ENCODE measurements at places on chromosomes 3 and 15. TPM values are rescaled to one million over a fixed set of nuclear protein-coding genes. Genes with fewer than 3 reads are reported as not detected.

DNA sequence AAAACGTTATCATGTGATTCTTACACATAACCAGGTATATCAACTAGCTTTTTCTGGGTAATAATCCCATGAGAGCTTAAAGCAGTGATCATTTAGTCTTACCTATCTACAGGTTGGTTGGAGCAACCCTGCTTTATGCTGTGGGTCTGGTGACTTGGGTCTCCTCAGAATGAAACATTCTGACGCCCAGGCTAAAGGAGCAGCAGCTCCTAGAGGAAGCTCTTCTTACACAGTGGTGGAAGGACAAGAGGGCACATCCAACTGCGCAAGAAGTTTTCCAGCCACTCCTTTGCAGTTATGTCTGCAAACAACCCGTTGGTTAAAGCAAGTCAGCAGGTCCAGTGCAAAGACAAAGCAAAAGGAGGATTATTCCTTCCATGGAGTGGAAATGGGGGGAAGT lies 377.5 kb downstream of the EDEM1 start:
- H3K4me3 ChIP-seq = no peak overlapping the region
- no peak overlapping the region for H3K27ac ChIP-seq
- no peak for DNase-seq
- no peaks in the 10 kb centered on the region for H3K4me1 ChIP-seq

- H3K36me3 ChIP-seq = no peaks in the 10 kb centered on the region
- H3K27ac ChIP-seq = peak overlapping the region; percentile 80
- H3K4me1 ChIP-seq = peaks cover 29% of the 10 kb centered on the region
- no peaks in the 10 kb centered on the region for H3K27me3 ChIP-seq
- no peak for DNase-seq
These were observed 213.1 kb downstream of the RPLP1 start for GRCh38 chr15:69665641-69666111.

DNA sequence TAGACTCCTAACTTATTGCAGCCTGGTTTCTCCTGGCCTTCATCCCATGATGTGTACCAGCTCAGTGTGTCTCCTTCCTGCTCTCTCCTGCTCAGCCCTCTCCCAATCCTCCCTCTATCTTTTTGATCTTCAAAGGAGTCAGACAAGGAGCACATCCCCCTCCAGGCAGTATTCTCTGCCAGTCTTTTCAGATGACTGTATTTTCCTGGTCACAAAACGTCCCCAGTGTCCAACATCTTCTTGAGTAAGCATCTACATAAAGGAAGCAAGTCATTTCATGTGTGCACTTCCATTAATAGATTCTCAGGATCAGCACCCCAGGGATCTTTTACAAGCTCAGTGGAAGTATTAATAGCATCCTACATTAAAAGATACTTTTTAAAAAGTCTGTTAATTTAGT lies 148.9 kb upstream of the THBS1 start:
- peaks cover 38% of the 10 kb centered on the region for H3K27me3 ChIP-seq
- no peak overlapping the region for H3K4me3 ChIP-seq
- H3K36me3 ChIP-seq = no peaks in the 10 kb centered on the region
- DNase-seq = no peak
- peaks cover 31% of the 10 kb centered on the region for H3K4me1 ChIP-seq

- H3K27ac ChIP-seq = no peak overlapping the region
- H3K27me3 ChIP-seq = no peaks in the 10 kb centered on the region
- H3K4me1 ChIP-seq = no peaks in the 10 kb centered on the region
- H3K36me3 ChIP-seq = no peaks in the 10 kb centered on the region
- H3K4me3 ChIP-seq = no peak overlapping the region
- DNase-seq = no peak
These were observed 10.5 kb upstream of the IP6K2 start for GRCh38 chr3:48727511-48727910.

GRCh38 chr3:50610992-50611463 lies 546 bp downstream of the CISH start:
- peak overlapping the region; percentile 100 for H3K27ac ChIP-seq
- peaks cover 36% of the 10 kb centered on the region for H3K4me1 ChIP-seq
- DNase-seq = no peak
- H3K4me3 ChIP-seq = peak overlapping the region; percentile 96

DNA sequence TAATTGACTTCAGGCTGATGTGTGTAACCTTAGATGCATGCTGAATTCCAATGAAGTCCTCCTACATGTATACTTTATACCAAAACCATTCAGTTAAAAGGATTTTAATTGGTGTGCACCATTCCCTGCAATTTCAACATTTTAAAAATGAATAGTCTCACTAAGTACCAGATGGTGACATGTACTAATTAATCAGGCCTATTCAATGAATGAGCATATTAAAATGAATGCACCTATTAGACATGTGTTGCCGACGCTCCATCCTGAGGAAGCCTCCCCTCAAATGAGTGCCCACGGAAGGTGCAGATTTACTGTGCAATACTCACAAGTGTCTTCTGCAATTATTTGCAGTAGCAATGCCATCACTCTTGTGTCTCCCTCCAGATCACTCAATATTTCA lies 124.7 kb upstream of the TSPAN3 start:
- no peaks in the 10 kb centered on the region for H3K4me1 ChIP-seq
- no peak overlapping the region for H3K27ac ChIP-seq
- peaks cover 14% of the 10 kb centered on the region for H3K36me3 ChIP-seq
- H3K4me3 ChIP-seq = no peak overlapping the region
- H3K27me3 ChIP-seq = no peaks in the 10 kb centered on the region

GRCh38 chr3:111589303-111590142 lies 5.6 kb downstream of the ZBED2 start:
- no peak for DNase-seq
- peaks cover 58% of the 10 kb centered on the region for H3K4me1 ChIP-seq
- H3K4me3 ChIP-seq = peak overlapping the region; percentile 93
- peaks cover 85% of the 10 kb centered on the region for H3K36me3 ChIP-seq
- peak overlapping the region; percentile 69 for H3K27ac ChIP-seq

GRCh38 chr15:94526071-94526689 lies 294.8 kb downstream of the MCTP2 start:
- H3K4me3 ChIP-seq = no peak overlapping the region
- no peaks in the 10 kb centered on the region for H3K4me1 ChIP-seq
- H3K27ac ChIP-seq = no peak overlapping the region
- DNase-seq = no peak

DNA sequence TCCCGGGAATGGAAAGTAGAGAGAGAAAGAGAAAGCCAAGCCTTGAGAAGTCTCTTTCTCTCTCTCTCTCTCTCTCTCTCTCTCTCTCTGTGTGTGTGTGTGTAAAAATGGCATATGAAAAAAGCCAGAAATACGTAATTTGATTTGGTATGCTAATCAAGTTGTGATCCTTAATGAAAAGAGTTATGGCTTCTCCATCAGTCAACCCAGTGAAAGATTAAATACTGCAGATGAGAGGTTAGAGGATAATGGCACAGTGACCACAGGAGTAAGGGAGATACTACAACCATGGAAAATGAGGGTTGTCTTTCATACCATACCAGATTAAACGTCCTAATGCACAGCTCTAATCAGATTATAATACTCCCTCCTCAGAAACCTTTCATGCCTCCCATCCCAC lies 193.5 kb upstream of the SOX2 start:
- H3K27ac ChIP-seq = no peak overlapping the region
- H3K27me3 ChIP-seq = no peaks in the 10 kb centered on the region
- no peak for DNase-seq
- no peak overlapping the region for H3K4me3 ChIP-seq
- no peaks in the 10 kb centered on the region for H3K4me1 ChIP-seq
- H3K36me3 ChIP-seq = no peaks in the 10 kb centered on the region

DNA sequence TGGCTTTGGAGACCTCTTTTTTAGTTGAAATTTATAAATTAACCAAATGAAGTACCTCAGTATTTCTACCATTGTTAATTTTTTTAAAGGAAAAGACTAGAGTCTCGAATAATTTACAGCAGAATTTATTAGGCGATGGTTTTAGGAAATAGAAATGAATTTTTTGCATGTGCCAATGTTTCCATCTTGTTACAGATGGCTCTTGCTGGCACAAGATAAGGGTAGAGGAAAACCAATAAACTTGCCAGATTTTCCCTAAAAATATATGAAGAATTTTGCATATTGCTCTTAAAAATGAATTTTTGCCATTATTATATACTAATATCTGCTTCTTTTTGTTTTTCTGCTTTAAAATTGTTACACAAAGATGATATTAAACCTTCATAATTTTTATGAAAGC lies 380.7 kb downstream of the NLGN1 start:
- DNase-seq = no peak
- H3K36me3 ChIP-seq = no peaks in the 10 kb centered on the region
- H3K4me3 ChIP-seq = no peak overlapping the region

DNA sequence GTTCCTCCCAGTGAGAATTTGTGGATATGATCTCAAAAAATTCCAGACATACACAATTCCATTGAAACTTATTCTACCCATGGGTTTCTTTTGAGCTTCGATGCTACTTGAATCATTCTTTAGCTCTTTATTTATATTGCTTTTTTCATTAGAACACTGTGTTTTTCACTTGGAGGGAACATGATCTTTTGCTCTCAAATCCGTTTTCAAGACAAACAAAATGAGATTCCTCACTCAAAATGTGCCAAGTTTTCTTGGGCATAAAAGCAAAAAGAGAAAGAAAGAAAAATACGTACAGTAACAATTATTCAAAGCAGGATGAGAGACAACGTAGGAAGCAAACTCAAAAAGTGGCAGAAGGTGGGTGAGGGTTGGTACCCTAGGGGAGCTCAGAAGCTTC lies 118.8 kb upstream of the PDZRN3 start:
- H3K4me1 ChIP-seq = no peaks in the 10 kb centered on the region
- H3K27ac ChIP-seq = no peak overlapping the region
- H3K36me3 ChIP-seq = no peaks in the 10 kb centered on the region
- no peak overlapping the region for H3K4me3 ChIP-seq
- no peaks in the 10 kb centered on the region for H3K27me3 ChIP-seq

- H3K36me3 ChIP-seq = no peaks in the 10 kb centered on the region
- no peak overlapping the region for H3K4me3 ChIP-seq
- DNase-seq = no peak
- peaks cover 19% of the 10 kb centered on the region for H3K4me1 ChIP-seq
- no peak overlapping the region for H3K27ac ChIP-seq
- H3K27me3 ChIP-seq = peaks cover 28% of the 10 kb centered on the region
These were observed 18.5 kb downstream of the PAQR9 start for GRCh38 chr3:142945023-142945422.

DNA sequence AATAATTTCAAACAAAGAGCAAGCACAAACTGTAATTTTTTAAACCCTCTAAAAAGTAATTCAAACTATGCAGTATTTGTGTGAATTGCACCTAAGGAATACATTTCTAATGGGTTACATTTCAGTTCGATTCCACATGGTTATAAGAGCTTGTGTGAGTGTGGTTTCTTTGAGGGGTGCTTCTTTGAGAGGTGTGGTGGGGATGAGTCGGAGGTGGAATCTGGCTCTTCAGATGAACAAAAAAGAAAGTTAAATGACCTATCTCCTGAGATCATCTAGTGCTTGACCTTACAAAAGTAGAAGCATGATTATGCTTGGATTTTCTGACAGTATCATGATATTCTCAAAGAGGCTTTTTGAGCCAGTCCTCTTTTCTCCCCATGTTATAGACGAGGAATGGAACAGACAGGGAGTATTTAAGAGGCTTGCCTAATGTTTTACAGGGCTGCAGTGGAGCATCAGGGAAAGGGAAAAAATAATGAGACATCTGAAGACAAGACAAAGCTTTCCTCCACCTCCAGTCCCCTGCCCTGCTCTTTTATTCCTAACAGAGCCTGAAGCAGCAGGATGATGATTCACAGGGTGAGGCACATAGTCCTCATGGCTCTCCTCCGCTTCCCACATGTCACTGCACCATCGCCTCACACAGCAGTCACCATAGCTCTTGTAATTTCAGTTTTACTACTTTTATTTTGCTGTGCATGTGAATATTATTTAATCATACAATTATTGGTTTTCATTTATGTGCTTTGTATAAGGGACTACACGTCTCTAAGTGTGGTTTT lies 82.0 kb downstream of the LYSMD4 start:
- H3K27me3 ChIP-seq = no peaks in the 10 kb centered on the region
- peaks cover 22% of the 10 kb centered on the region for H3K36me3 ChIP-seq
- peaks cover 9% of the 10 kb centered on the region for H3K4me1 ChIP-seq
- peak; percentile 11 for DNase-seq
- H3K4me3 ChIP-seq = no peak overlapping the region
- peak overlapping the region; percentile 4 for H3K27ac ChIP-seq

DNA sequence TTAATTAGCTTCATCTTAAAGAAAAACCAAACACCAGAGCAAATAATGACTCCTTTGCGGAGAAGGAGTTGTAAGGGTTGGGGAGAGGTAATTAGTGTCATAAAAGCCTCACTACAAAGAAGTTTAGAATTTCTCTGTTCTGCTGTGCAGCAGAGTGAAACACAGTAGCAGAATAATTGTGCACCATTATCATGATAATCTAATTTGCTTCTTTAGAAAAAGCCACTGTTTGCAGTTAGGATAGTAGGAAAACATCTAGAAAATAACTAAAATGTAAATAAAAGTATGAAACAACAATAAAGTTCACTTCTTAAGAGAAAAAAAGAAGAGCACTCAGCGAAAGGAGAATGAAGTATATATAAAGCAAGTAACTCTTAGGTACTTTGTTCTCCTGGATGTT lies 5.5 kb downstream of the SHOX2 start:
- H3K27me3 ChIP-seq = peaks cover 82% of the 10 kb centered on the region
- H3K4me1 ChIP-seq = peaks cover 40% of the 10 kb centered on the region
- H3K4me3 ChIP-seq = no peak overlapping the region

GRCh38 chr15:96766366-96766765 lies 435.9 kb downstream of the NR2F2 start:
- DNase-seq = no peak
- H3K4me3 ChIP-seq = no peak overlapping the region
- H3K36me3 ChIP-seq = no peaks in the 10 kb centered on the region

- H3K4me3 ChIP-seq = no peak overlapping the region
- peaks cover 2% of the 10 kb centered on the region for H3K27me3 ChIP-seq
- H3K4me1 ChIP-seq = no peaks in the 10 kb centered on the region
- H3K36me3 ChIP-seq = no peaks in the 10 kb centered on the region
- no peak for DNase-seq
- no peak overlapping the region for H3K27ac ChIP-seq
These were observed 243.6 kb downstream of the ATP8B4 start for GRCh38 chr15:49875392-49875791.

DNA sequence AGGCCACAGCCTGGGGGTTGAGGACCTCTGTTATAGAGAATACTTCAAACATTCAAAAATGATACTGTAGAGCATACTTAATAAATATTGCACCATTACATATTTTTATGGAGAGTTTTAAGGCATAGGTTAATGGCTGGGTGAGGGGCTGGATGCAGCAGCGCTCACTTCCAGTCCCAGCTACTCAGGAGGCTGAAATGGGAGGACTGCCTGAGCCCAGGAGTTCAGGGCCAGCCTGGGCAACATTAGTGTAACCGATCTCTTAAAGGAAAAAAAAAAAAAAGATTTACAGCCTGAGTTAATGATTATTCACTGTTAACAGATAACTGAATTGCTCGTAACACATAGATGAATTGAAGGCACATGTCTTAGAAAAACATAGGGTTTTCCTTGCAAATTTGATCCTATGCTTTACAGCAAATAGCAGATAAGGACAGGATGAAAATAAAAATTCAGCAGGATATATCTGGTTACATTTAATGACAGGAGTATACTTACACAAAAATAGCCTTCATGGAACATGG lies 282.9 kb downstream of the TBC1D5 start:
- H3K27me3 ChIP-seq = no peaks in the 10 kb centered on the region
- H3K36me3 ChIP-seq = peaks cover 7% of the 10 kb centered on the region
- DNase-seq = no peak
- H3K4me3 ChIP-seq = no peak overlapping the region

GRCh38 chr15:49439678-49440395 lies 16.8 kb downstream of the FGF7 start:
- H3K27ac ChIP-seq = no peak overlapping the region
- H3K27me3 ChIP-seq = peaks cover 2% of the 10 kb centered on the region
- DNase-seq = no peak
- no peaks in the 10 kb centered on the region for H3K4me1 ChIP-seq

The RHOV gene
- 0.41 TPM for total RNA-seq

The B3GNT5 gene
- 22.8 TPM for total RNA-seq

The SIDT1 gene
- 19.7 TPM for total RNA-seq

The TRAT1 gene
- total RNA-seq = 22.5 TPM

The PAQR5 gene
- 0.05 TPM for total RNA-seq

The GHSR gene
- total RNA-seq = not detected

The CHRNB4 gene
- not detected for total RNA-seq

Measured in activated CD4-positive, alpha-beta T cell treated with anti-CD3 and anti-CD28 coated beads for 36 hours (primary cell).